ENCODE measurements at places on chromosomes 6 and 20.

GRCh38 chr6:23302514-23302913 lies 733.1 kb downstream of the HDGFL1 start:
- no peak for DNase-seq
- H3K27me3 ChIP-seq, result no peaks in the 10 kb centered on the region
- H3K27ac ChIP-seq, result no peak overlapping the region

DNA sequence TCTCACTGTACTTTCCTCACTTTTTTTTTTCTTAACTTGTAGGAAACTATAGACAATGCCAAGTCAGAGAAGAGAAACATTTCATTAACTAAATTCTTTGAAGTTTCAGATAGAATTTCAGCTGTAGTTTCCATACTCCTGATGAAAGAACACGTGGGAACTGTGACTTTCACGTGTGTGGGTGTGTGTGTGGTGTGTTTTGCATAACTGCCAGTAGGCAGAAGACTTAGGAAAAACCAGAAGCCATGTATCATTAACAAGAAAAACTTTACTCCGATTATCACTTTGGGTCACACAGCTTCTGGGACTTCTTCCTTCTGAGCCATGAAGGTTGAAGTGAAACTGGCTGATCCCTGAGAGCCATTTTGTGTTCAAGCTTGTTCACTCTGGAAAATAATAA lies 483.3 kb downstream of the TFAP2B start:
- no peak overlapping the region for H3K27ac ChIP-seq
- no peak for DNase-seq
- H3K36me3 ChIP-seq, result no peaks in the 10 kb centered on the region
- H3K4me3 ChIP-seq, result no peak overlapping the region
- no peaks in the 10 kb centered on the region for H3K4me1 ChIP-seq
- no peaks in the 10 kb centered on the region for H3K27me3 ChIP-seq

GRCh38 chr20:63124092-63124781 lies 91.7 kb downstream of the YTHDF1 start:
- H3K27ac ChIP-seq, result no peak overlapping the region
- DNase-seq, result no peak
- H3K4me1 ChIP-seq, result no peaks in the 10 kb centered on the region
- H3K4me3 ChIP-seq, result no peak overlapping the region
- H3K27me3 ChIP-seq, result peaks cover 2% of the 10 kb centered on the region
- H3K36me3 ChIP-seq, result no peaks in the 10 kb centered on the region

GRCh38 chr6:138086573-138087196 lies 20.5 kb downstream of the PERP start:
- H3K27ac ChIP-seq, result no peak overlapping the region
- H3K36me3 ChIP-seq, result no peaks in the 10 kb centered on the region
- no peak for DNase-seq
- no peaks in the 10 kb centered on the region for H3K4me1 ChIP-seq
- peaks cover 16% of the 10 kb centered on the region for H3K27me3 ChIP-seq

All from activated naive CD8-positive, alpha-beta T cell treated with anti-CD3 and anti-CD28 coated beads, Interleukin-2, amount 50 U/mL, for 24 hours (primary cell).